ENCODE measurements at places on chromosomes 4 and X.

GRCh38 chrX:40266490-40267333 is 169.0 kb upstream of the BCOR start:
- peak; percentile 24 for DNase-seq

DNA sequence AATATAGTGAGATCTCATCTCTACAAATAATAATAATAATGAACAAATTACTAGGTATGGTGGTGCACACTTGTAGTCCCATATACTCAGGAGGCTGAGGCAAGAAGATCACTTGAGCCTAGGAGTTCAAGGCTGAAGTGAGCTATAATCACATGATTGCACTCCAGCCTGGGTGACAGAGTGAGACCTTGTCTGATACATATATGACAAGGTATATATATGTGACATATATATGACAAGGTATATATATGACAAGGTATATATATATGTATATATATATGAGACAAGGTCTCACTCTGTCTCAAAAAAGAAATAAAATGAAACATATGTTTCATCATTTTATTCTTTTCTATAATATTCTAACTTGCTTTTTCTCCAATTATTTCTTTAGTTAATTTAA is 278.1 kb upstream of the TET2 start:
- DNase-seq, result no peak

DNA sequence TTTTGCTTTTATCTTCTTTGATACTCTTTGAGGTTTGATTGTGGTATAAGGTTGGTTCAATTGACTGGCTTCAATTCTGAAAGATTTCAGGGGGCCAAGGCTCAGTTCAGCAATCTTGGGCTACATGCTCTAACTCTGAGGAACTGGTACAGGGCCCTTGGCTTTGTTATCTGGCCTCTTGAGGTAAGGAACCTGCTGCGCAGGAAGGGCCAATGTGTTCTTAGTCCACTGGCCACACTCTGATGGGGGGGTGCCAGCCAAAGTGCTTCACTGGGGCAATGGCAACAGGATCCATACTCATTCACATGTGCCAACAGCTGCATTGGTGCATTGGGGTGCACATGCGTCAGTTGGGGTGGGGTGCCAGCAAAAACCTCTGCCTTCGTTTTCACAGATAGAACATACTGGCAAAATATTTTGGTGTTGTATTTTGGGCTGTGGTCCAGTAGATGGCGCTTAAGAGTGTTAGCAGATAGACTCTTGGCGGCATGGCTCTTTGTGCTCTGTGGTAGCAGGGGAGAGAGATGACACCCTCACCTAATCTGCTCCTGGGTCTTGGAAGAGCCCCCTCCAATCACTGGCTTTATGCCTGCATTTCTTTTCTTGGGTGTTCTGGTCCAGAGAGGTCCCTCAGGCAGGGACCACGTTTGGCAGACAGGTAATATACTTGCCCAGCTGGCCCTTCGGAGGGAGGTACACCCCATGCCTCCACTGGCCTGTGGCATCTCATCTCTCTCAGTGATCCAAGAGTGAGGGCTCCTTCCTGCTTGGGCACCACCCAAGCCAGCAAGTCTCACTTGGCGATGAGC is 42.9 kb downstream of the NDST3 start:
- DNase-seq, result no peak

DNA sequence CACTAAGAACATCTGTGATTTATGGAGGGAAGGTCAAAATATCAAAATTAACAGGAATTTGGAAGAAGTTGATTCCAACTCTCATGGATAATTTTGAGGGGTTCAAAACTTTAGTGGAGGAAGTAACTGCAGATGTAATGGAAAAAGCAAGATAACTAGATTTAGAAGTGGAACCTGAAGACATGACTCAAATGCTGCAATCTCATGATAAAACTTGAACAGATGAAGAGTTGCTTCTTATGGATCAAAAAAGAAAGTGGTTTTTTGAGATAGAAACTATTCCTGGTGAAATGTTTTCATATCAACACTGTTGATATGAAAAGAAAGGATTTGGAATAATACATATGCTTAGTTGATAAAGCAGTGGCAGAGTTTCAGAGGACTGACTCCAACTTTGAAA is 9.7 kb downstream of the TMPRSS11F start:
- DNase-seq, result no peak

- no peak for DNase-seq
These were observed 1451.9 kb upstream of the AGA start for GRCh38 chr4:178894126-178894525.

- DNase-seq, result no peak
These were observed 15.8 kb upstream of the ACE2 start for GRCh38 chrX:15616531-15616930.

DNA sequence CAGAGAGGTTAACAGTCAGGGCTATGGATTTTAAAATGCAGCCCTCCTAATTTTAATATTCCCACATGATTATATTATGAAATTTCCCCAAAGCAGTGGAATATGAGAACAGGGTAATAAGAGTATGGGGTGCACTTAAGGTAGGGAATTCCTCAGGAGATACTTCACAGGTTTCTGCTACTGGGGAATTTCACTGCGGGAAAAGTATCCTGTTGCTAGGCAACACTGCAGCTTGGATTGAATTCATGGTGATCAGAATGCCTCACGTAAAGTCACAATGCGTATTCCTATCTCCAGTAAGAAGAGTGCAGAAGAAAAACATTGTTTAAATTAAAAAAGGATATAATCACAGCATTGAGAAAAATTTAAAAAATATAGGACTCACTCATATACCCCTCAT is 398.1 kb upstream of the RPS6KA3 start:
- DNase-seq, result no peak

DNA sequence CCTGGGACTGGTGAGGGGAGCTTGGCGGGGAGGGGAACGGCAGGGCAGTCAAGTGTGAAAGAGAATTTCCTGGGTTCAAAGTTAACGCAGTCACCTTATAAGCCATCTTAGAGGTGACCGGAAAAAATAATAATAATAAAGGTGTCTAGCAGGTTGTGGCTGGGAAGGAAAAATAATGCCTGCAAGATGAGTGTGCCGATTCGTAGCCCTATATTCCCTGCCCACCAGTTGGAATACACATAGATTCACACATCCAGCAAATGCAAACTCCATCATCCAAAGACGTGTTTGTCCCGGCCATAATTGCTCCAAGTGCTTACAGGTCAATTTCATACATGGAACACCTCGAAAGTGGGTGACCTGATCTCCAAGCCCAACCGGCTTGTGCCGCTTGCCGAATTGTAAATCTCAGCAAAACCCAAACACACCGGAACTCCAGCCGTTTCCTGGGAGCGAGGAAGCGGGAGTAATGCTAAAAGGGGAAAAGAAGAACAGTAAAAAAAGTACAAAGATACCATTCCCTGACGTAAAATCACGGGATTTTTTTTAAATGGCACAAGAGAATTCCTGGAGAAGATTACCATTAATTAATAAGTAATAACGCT is 1.3 kb upstream of the FAT1 start:
- no peak for DNase-seq
